Femur (tissue), 1 donor: ENCODE measurements at places on chromosomes 1 and 21.

DNA sequence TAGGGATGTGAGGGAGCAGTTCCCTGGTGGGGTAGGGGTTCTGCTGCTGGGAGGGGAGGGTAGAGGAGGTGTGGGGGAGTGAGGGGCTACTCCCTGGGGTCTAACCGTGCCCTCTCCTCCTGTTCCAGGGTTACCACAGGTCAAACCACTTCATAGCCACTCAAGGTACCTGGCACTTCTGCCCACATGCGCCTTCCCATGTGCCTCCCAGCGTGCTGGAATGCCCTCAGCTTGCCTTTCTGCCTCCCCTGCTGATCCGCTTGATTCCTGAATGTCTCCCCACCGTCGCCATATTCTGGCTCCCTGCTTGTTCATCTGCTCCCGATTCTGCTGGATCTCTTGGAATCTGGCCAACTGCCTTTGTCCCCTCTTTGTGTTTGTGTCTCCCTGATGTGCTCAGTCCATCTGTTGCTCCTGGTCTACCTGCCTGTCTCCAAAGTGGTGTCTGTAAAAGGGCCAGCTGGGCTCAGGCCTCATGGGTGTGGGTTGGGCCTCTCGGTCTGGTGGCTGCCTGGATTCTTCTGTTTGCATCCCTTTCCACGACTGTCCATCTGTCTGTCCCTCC lies 74.4 kb downstream of the PTPRU start:
- DNase-seq, result peak; percentile 5

DNA sequence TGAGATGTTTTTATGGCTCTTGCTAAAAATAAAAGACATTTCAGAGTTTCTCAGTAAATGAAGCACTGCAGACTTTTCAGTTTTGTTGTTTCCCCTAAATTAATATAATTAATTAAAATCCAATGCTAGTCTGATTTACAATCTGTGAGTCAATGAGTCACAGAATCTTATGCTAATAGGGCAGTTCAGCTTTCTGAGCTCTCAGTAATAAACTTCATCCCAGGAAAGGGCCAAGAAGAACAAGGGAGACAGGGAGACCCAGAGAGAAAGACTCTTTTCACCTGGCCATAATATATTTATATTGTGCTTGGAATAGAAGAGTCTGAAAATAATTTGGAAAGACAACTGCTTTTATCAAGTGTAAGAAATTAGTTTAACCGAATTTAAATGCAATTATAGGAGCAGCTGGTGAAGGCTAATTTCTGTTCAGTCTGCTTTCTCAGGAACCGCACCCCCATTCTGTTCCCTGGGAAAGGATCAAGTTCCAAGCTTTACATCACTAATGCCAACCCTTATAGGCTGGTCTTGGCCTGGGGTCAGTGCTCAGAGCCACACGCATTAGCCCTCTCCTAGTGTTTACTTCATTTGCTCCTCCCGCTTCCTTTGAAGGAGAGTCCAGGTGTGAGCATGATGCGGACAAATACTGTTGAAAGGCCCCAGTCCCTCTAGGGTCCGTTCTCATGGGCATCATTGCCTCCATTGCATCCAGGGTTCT lies 145.6 kb downstream of the ZBTB18 start:
- DNase-seq, result no peak

DNA sequence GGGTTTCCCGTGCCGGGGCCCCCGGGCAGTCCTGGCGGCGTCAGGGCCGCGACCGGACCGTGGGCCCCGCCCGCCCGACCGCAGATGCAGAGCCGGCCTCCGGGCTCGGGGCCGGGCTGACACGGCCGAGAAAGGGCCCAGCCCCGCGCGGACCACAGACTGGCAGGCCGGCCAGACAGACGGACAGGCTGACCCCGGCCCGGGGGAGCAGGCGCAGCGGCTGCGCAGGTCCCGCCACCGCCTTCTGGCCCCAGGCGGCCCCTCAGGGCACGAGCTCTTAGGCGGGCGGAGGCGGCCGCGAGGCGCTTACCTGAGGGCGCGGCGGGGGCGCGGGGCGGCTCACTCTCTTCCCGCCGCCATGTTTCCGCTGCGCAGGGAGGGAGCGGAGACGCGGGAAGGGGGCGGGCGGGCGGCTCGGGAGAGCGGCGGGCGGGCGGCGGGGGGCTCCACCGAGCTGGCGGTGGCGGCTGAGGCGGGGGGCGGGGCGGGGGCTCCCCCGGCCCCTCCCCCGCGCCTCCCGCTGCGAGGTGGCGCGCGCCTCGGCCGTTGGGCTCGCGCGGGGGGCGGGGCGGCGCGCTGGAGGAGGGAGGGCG lies at the start of gene SCMH1:
TSS of gene SCMH1 (minus strand) at position 558 of the 593 bp plus-strand sequence. CDS start 56,173 bp downstream, outside the sequence.
- DNase-seq, result peak; percentile 70

- peak; percentile 24 for DNase-seq
These were observed 18.4 kb upstream of the REG4 start for GRCh38 chr1:119829625-119830024.

- DNase-seq, result no peak
These were observed 39.6 kb upstream of the RXRG start for GRCh38 chr1:165484532-165484931.

DNA sequence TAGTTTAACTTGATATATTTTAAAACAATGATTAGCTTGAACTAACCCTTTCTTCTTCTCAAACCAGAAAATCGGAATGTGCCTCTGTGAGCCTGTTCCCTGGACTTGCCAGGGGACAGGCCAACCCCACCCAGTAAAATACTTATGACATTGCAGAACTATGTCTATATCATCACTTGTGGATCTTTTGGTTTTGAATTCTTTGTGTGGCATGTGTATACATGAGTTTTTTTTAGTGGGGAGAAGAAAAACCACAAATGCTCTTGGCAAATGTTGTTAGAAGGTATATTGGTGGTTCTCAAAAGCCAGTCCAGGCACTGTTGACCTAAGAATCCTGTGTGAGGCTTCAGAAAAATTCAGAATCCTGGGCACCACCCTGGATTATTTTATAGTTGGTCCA lies 347.4 kb downstream of the SIPA1L2 start:
- no peak for DNase-seq

DNA sequence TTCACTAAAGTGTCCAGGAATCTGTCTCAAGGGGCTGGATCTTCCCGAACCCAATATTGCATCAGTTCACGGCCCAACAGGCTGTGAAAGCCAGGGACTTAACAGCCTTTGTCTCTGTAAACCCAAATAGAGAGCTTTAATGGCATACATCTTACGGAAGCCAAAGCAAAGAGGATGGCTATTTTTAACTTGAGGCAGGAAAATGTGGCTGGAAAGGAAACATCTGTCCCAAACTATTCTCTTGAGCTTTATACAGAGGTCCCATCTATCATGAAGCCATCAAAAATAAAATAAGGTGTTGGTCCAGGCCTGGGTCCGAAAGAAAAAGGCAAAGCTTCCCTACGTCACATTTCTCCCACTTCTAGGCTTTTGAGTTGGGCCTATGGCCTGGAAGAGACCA lies 7.7 kb upstream of the CD34 start:
- no peak for DNase-seq

GRCh38 chr1:40840526-40841323 lies 21.4 kb downstream of the CITED4 start:
- no peak for DNase-seq

DNA sequence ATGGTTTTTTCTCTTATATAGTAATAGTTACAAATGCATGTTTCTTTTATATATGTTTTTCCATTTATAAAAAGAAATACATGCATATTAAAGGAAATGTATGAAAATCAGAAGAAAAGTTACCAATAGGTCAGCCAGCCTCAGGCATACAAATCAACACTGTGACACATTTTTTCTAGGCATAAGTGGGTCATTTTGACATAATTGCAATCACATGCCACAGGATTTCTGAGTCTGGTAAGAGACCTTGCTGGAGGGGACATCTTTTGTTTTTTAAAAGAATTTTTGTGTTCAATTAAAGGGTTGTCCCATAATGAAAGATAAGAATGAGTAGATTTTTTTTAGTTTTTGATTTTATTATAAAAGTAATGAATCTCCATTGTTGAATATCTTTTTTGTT lies 473.1 kb downstream of the PCP4 start:
- DNase-seq, result no peak
